Activated CD8-positive, alpha-beta memory T cell treated with anti-CD3 and anti-CD28 coated beads, Interleukin-2, amount 10 ng/mL, durations not matched to agents 7 days and 5 days (primary cell): ENCODE measurements at places on chromosomes 6 and 20. TPM values are rescaled to one million over a fixed set of nuclear protein-coding genes. Genes with fewer than 3 reads are reported as not detected.

DNA sequence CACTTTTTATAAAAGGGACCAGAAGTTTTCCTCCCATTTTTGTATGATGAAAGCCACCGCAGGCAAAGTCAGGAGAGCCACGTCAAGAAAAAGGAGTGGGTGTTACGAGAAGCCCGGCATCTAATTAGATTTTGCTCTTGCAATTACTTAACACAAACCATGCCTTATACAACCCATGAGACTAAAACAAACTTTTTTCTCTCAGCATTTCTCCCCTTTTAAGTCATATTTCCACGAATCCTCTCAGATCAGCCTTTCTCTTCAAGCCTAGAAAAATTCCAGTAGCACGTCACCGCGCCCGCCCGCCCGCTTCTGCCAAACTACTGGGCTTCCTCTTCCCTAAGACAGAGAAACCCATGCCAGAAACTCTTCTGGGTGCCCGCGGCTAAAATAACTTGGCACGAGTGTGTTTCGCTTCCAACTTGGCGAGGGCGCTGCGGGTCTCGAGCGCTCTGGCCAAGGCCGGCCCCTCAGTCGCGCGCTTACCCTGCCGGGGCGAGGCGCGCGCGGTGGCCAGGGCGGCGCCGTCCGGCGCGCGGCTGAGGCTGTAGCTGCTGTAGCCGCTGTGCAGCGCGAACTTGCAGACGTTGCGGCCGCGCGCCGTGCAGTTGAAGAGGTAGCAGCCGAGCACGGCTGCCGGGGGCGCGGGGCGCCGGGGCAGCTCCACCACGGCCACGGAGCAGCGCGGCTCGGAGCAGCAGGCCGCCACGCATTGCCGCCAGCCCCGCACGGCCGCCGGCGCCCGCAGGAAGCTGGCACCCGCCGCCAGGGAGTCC lies 1.0 kb downstream of the LRP11 start:
- peak; percentile 50 for DNase-seq
- H3K36me3 ChIP-seq: no peaks in the 10 kb centered on the region
- H3K4me3 ChIP-seq: peak overlapping the region; percentile 74

SAMD5 gene
- total RNA-seq: 0.30 TPM

TRIM15 gene
- not detected for total RNA-seq

TSBP1 gene
- total RNA-seq: not detected

MYT1 gene
- total RNA-seq: not detected

OLIG3 gene
- 0.18 TPM for total RNA-seq

DNA sequence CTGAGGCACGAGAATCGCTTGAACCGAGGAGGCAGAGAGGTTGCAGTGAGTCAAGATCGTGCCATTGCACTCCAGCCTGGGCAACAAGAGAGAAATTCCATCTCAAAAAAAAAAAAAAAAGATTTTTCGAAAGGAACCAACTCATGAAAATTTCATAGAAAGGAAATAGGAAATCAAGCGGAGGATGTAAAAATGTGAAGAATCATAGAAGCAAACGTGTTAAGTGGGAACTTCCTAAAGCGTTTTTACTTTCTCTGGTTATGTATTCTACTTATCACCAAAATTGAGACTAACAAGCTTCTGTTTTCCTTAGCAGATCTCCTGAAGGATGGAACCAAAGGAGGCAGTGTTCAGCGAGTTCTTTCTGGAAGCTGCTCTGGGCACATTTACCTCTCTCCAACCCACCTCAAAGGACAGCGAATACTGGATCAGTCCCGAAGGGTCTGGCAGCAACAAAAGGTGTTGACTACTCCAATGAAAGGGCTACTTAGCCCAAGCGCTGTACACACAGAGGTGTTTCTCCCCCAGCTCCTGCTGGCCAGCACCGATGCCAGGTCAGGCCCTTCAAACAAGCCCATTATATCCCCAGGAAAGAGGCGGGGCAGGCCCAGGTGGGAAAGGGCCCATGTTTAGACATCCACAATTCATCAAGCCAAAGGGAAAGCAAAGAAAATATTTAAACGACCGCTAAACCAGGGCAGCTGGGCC lies 327.5 kb upstream of the JARID2 start:
- no peaks in the 10 kb centered on the region for H3K27me3 ChIP-seq
- H3K36me3 ChIP-seq: no peaks in the 10 kb centered on the region
- H3K4me3 ChIP-seq: no peak overlapping the region
- no peaks in the 10 kb centered on the region for H3K4me1 ChIP-seq
- DNase-seq: no peak

DNA sequence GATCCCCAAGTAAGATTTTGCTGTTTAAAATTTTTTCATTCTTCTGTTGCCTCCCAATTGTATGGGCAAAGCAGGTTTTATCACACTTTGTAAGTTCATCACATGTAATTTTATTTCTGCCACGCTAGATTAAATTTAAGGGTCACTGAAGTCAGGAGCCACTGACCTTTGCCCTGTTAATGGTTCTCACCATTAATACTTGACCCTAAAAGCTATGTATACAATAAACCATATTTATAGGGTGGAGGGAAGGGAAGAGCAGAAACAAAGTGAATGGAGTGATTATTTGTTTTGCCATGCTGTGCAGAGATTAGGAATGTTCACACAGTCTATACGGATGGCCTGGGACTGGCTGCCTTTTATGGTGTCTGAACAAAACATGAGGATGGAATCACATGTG lies 186.7 kb downstream of the BMP2 start:
- H3K4me1 ChIP-seq: no peaks in the 10 kb centered on the region
- H3K27me3 ChIP-seq: no peaks in the 10 kb centered on the region
- H3K27ac ChIP-seq: no peak overlapping the region
- no peak overlapping the region for H3K4me3 ChIP-seq

PAX1 gene
- total RNA-seq: not detected

DNA sequence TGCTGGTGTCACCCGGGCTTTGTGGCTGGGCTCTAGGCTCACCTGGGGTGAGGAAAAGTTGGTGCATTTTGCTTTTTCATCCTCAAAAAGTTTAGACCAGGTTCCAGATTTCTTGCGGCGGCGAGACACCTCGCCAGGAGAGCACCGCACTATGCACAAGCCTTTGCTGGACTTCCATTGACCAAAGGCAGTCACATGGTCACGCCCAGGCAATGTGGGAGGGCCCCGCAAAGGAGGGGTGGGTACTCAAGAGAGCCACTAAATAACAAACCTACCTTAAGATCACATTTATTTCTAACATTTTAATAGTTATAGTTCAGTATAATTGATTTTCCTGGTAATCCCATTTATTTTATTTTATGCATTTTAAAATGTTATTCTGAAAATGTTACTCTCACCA lies 3.0 kb upstream of the KIF16B start:
- H3K4me1 ChIP-seq: peaks cover 22% of the 10 kb centered on the region
- no peak overlapping the region for H3K27ac ChIP-seq
- DNase-seq: no peak
- peaks cover 8% of the 10 kb centered on the region for H3K27me3 ChIP-seq

GRCh38 chr20:41023549-41023948 lies 5.1 kb upstream of the TOP1 start:
- no peak overlapping the region for H3K4me3 ChIP-seq
- peaks cover 2% of the 10 kb centered on the region for H3K27me3 ChIP-seq

DNA sequence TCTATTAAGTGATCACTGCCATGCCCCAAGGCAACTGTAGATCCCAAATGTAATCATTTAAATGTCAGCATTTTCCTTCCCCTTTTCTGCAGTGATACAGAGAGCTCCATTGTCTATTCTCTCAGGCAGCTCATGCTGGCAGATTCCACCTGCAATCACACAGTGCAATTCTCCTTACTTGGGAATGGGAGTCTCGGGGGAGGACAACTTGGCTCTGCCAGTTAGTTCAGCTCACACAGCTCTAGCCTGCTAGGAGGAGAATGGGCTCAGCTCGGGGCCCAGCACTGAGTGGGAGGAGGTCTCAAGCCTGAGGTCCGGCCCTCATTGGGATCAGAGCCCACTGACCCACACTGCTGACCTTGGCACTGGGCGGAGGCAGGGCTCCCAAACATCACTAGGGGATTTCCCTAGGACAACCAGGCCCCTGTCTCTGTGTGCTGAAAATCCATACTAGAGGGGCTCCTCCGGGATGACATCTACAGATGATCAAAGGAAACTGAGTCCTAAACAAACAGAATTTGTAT lies 109.2 kb upstream of the ASF1A start:
- peaks cover 6% of the 10 kb centered on the region for H3K27me3 ChIP-seq
- no peaks in the 10 kb centered on the region for H3K36me3 ChIP-seq
- H3K27ac ChIP-seq: no peak overlapping the region
- DNase-seq: no peak
- no peak overlapping the region for H3K4me3 ChIP-seq
- H3K4me1 ChIP-seq: peaks cover 12% of the 10 kb centered on the region

DNA sequence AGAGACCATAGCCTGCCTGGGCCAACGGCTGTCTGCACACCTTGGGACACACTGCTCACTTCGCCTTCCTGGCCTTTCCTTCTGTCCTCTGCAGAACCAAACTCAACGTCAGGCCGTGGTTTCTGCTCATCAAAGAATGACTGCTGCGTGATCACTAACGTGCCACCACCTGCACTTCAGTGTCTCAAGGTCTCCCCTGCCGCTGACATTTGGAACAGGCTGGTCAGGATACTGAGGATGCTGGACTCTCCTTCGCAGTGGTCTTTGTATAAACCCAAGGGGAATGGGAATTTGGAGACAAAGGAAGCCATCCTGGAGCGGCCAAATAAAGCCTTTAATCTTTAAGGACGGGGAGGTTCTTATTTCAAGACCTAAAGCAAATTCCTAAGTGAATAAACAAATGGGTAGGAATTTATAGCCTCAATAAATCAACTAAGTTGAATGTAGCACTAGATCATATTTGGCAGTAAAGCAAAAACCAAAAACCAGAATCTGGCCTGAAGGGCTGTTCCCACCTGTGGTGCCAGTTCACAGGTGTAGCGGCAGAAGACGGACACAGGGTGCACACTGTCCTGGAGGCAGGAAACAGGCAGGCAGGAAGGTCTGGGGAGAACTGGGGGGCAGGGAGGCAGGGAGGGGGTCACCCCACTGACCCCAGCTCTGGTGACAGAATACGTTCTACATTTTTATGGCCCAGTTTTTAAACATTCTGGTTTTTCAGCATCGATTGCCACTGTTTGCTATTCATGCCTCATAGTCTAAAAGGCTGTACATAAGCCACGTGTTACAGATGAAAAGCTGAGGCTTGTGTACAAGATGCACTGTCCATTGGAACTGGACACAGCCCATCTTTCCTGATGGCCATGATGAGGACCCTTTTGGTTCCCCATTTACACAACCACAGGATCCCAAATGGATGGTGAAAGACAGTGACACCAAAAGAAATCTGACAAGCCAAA lies 36.6 kb downstream of the ABHD12 start:
- no peaks in the 10 kb centered on the region for H3K27me3 ChIP-seq
- peaks cover 19% of the 10 kb centered on the region for H3K4me1 ChIP-seq
- no peak for DNase-seq
- no peak overlapping the region for H3K27ac ChIP-seq
- H3K4me3 ChIP-seq: no peak overlapping the region

DNA sequence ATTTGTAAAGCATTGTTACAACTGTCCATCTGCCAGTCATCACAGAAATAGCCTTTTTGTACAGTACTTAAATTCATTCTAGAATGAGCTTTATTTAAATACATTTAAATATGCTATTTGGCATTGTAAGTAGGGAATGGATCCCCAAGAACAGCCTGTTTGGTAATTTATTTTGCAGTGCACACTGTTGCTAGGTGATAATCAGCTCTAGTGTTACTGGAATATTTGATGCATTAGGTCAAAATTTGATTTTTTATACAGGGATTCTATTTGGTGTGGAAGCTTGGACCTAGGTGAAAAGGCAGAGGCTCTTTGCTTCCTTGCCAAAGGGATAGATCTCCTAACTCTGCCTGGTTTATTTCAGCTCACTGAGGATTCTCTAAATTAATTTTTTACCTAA lies 593.7 kb downstream of the EPM2A start:
- H3K4me3 ChIP-seq: no peak overlapping the region
- DNase-seq: no peak
- H3K27me3 ChIP-seq: peaks cover 5% of the 10 kb centered on the region
- H3K36me3 ChIP-seq: no peaks in the 10 kb centered on the region
- H3K4me1 ChIP-seq: no peaks in the 10 kb centered on the region

DNA sequence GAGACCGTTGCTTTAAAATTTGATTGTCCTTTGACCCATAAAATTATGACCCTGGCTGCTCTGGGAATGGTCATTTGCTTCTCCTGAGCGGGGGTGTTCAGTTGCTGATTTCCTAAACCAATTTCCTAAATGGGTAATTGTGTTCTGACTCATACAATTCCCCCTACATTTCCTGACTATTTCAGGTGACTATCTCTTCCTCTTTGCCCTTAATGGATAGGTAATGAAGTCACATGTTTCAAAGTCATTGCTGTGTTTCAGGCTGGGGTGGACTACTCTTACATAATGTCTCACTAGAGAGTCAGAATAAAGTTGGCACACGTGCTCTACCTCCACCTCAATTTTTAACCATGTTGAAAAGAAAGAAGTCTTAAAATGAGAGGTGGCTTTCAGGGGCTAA lies 109.8 kb downstream of the DOK5 start:
- no peaks in the 10 kb centered on the region for H3K36me3 ChIP-seq
- H3K4me1 ChIP-seq: no peaks in the 10 kb centered on the region
- no peak overlapping the region for H3K27ac ChIP-seq
- DNase-seq: no peak
- no peaks in the 10 kb centered on the region for H3K27me3 ChIP-seq

DNA sequence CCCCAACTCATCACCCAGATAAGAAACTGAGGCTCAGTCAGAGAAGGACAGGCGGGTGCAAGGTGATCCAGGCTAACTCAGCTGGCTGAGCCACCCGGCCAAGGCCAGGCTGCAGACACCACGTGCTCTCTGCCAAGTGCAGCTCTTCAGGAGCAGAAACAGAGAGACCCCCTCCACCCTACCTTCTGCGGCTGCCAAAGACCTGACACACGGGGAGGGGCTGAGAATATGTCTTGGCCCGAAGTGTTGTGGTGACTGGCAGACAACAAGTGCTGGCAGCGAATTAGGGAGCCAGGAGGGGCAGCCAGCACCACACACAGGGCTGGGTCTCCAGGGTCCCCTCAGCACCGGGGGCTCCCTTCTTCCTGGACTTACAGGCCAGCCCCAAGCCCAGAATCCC lies 22.5 kb downstream of the PREX1 start:
- H3K36me3 ChIP-seq: peaks cover 59% of the 10 kb centered on the region
- H3K27me3 ChIP-seq: no peaks in the 10 kb centered on the region
- H3K4me1 ChIP-seq: peaks cover 54% of the 10 kb centered on the region
- no peak for DNase-seq
- no peak overlapping the region for H3K27ac ChIP-seq
- no peak overlapping the region for H3K4me3 ChIP-seq

BPIFB4 gene
- not detected for total RNA-seq

DNA sequence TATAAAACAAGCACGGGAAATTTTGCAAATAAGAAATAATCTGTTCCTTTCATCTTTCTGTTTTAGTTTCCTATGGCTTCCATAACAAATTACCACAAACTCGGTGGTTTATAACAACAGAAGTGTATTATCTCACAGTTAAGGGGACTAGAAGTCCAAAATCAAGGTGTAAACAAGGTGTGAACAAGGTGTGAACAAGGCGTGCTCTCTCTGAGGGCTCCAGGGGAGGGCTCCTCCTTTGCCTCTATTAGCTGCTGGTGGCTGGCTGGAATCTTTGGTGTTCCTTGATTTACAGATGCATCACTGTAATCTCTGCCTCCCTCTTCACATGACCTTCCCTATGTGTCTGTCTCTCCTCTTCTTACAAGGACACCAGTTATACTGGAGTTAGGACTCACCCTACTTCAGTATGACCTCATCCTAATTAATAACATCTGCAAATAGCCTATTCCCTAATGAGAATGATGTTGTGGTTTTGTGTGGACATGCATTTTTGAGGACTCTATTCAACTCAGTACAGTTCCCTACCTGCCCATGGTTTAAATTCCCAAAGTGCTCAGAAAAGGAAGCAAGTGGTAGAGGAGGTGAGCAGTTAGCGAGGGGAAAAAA lies 17.5 kb upstream of the BMP5 start:
- no peaks in the 10 kb centered on the region for H3K27me3 ChIP-seq
- H3K4me1 ChIP-seq: no peaks in the 10 kb centered on the region
- no peaks in the 10 kb centered on the region for H3K36me3 ChIP-seq
- DNase-seq: no peak
- H3K27ac ChIP-seq: no peak overlapping the region
